ENCODE measurements at places on chromosomes 2 and 18. TPM values are rescaled to one million over a fixed set of nuclear protein-coding genes. Genes with fewer than 3 reads are reported as not detected.

GRCh38 chr2:60515721-60516226 is 37.7 kb downstream of the BCL11A start:
- no peak for DNase-seq

The SLC9A4 gene
- not detected for polyA plus RNA-seq

- DNase-seq = no peak
These were observed 105.0 kb downstream of the PIGN start for GRCh38 chr18:62081761-62082294.

DNA sequence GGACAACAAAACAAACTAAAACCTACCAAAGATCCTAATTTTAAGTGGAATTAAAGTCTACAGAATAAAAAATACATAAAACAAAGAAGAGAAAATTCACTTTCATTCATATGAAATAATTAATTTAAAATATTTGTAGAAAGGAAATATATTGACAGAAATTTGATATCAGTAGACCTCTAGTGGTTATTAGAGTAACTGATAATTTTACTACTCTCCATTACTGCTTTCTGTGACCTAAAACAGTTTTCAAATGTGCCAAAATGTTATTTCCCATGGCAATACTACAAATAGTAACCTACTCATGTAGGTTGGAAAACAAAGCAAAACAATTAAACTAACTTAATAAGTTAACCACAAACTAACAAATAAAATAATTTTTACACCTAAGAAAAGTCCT is 147.1 kb downstream of the NOL4 start:
- no peak for DNase-seq

The XDH gene
- 40.6 TPM for polyA plus RNA-seq

DNA sequence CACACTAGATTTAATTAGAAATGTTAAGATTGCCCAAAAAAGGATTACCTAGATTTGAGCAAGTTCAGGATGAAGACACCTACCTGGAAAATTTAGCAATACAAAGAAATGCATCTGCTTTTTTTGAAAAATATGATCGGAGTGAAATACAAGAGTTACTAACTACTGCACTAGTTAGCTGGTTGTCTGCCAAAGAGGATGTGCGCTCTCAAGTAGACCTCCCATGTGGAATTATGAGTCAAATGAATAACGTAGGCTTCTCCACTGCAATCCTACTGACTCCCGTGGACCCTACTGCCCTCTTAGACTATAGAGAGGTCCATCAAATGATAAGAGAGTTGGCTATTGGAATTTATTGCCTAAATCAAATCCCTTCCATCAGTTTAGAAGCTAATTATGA is 2.0 kb downstream of the ANKAR start:
- no peak for DNase-seq

The ZFP36L2 gene
- polyA plus RNA-seq = 52.4 TPM

DNA sequence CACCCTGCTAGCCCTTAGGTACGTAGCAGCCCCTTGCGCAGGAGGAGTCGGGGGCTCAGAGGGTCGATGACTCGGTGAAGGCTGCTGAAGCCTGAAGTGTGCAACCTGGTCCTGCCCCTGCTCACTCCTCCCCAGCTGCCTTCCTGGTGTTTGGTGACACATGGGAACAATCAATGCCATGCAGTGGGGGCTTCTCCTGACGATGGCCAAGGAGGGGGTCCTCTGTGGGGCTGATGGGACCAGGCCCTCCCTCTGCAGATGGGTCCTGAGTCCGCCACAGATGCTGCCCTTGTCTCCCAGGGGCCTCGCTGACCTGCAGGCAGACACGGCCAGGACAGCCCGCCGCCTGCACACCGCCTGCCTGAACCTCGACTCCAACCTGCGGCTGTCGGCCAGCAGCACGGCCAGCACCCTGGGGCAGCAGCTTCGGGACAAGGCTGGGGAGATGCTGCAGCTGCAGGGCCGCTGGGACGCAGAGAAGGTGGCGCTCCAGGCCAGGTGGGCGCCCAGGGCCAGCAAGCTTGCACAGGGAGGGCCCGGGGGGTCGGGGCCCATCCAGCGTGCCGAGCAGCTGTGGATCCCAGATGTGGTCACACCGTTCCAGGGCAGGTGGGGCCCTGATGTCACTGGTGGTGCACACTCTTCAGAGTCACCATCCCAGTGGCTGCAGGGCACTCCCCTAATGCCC is 24.6 kb downstream of the CROCC2 start:
- DNase-seq = no peak

- no peak for DNase-seq
These were observed 207.4 kb downstream of the ZFP36L2 start for GRCh38 chr2:43019025-43019367.
